ENCODE measurements at places on chromosomes 11 and 22.

GRCh38 chr11:8219257-8220021 is 44.2 kb downstream of the LMO1 start:
- peak; percentile 57 for DNase-seq

- no peak for DNase-seq
Observed at GRCh38 chr11:118530180-118530682, 761 bp upstream of the TMEM25 start.

- DNase-seq = peak; percentile 88
Observed at GRCh38 chr22:25759825-25760231, 17.8 kb downstream of the MYO18B start.

- DNase-seq = no peak
Observed at GRCh38 chr11:114610984-114611944, 15.7 kb upstream of the NXPE4 start.

GRCh38 chr11:80778432-80778831 is 1337.6 kb upstream of the TENM4 start:
- no peak for DNase-seq

GRCh38 chr11:60889869-60890311 is 16.5 kb downstream of the PRPF19 start:
- no peak for DNase-seq

All from ACHN (cell line).